ENCODE measurements at places on chromosomes 7 and 10. TPM values are rescaled to one million over a fixed set of nuclear protein-coding genes. Genes with fewer than 3 reads are reported as not detected.
A peak's percentile ranks its signal among the peaks of the same experiment; 100 is the strongest.

DNA sequence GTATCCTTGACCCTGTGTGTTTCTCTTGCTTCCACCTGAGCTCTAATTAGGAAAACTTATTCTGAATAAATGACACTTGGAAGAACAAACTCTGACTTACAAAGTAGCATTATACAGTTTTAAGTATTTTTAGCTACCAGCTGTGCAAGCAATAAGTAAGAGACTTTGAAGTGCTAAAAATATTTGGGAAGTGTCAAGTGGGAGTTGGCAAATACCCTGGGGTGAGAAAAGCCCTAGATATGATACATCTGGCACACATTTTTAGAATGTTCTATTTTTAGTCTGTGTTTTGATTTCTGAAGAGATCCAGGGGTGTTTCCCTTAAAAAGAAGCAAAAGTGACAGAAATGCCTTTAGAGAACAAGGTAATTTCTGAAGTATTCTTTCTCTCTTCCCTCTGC lies 132.7 kb upstream of the TEX47 start:
- no peak for DNase-seq

- DNase-seq: no peak
Observed at GRCh38 chr10:99339077-99339476, 9.9 kb downstream of the CNNM1 start.

- no peak for DNase-seq
Observed at GRCh38 chr10:49009199-49009979, 69.7 kb upstream of the LRRC18 start.

SND1 gene
- total RNA-seq: 54.8 TPM

AMPH gene
- 11.4 TPM for total RNA-seq

TUBAL3 gene
- total RNA-seq: not detected

HOXA4 gene
- total RNA-seq: 0.26 TPM

DNA sequence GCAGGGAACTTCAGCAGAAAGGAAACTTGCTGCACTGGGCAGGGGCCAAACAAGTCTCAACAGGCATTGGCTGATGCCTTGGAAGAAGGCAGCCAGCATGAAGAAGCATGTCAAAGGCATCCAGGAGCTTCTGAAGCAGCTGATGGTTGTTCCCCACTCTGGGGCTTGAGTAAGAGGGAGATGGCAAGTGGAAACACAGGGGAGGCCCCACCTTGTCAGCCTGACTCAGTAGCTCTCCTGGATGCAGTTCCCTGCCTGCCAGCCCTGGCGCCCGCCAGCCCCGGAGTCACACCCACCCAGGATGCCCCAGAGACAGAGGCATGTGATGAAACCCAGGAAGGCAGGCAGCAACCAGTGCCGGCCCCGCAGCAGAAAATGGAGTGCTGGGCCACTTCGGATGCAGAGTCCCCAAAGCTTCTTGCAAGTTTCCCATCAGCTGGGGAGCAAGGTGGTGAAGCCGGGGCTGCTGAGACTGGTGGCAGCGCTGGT lies 96.5 kb downstream of the TACC2 start:
- DNase-seq: no peak

DNMBP gene
- total RNA-seq: 25.9 TPM

- no peak for DNase-seq
Observed at GRCh38 chr7:54788664-54789063, 29.7 kb upstream of the SEC61G start.

PCLO gene
- 0.26 TPM for total RNA-seq

MEOX2 gene
- total RNA-seq: 0.51 TPM

ERVW-1 gene
- not detected for total RNA-seq

GRCh38 chr7:135454060-135454459 lies 55.8 kb downstream of the CNOT4 start:
- no peak for DNase-seq

ZC3HAV1L gene
- total RNA-seq: 73.0 TPM

TEX47 gene
- not detected for total RNA-seq

GRCh38 chr7:17009007-17009719 lies 127.4 kb upstream of the AGR3 start:
- DNase-seq: no peak

GRCh38 chr10:132499367-132499685 lies 38.3 kb upstream of the INPP5A start:
- peak; percentile 13 for DNase-seq

DNA sequence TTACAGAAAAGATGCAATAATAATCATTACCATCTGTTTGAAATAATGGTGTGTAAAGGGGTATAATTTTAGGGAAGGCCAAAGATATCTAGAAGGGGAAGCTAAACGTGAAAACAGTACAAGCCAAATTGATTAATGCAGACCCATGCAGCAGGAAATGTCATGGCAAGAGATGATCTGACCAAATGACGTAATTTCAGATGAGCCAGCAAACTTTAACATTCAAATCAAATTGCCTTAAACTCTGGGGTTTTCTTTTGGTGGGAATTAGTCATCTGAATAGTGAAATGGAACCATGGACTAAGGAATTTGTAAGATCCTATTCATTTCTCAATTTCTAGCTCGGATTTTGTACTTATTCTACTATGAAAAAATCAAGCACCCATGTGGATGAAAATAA lies 21.4 kb upstream of the SCIN start:
- DNase-seq: no peak

LRGUK gene
- total RNA-seq: 0.91 TPM

- DNase-seq: no peak
Observed at GRCh38 chr10:53597835-53598251, 825.3 kb upstream of the MBL2 start.

DNA sequence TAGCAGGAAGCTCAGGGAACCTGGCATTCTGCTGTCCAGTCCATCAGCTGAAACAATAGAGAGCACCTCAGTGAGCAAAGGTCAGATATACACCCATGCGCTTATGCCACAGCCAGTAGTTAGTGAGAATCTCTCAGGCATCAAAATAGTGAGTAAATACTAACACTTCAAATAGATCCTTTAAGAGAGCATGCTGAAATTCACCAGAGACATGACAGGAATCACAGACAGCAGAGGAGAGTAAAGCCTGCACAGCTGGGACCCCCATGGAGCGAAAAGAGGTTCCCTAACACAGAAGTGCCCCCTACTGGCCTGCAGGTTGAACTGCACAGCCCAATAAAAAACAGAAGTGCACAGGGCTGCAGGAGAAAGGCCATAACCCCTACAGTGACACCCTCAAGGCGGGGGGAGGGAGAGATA lies 57.6 kb upstream of the ANTXRL start:
- peak; percentile 1 for DNase-seq

FAM25A gene
- total RNA-seq: not detected

DNA sequence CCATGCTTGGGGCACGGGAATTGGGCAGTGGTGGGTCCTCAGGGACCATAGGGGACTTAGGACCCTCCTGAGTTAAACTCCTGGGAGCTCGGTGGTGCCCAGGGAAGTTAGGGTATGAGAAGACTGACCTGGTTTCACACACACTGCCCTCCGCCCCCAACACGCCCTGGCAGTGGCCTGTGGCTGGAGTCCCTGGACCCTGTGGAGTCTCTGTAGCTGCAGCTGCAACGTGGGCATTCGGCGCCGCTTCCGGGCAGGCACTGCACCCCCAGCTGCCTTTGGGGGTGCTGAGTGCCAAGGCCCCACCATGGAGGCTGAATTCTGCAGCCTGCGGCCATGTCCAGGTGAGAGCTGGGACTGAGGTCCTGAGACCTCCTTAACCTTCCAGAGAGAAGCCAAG lies 29.9 kb upstream of the ZNF862 start:
- no peak for DNase-seq

DNA sequence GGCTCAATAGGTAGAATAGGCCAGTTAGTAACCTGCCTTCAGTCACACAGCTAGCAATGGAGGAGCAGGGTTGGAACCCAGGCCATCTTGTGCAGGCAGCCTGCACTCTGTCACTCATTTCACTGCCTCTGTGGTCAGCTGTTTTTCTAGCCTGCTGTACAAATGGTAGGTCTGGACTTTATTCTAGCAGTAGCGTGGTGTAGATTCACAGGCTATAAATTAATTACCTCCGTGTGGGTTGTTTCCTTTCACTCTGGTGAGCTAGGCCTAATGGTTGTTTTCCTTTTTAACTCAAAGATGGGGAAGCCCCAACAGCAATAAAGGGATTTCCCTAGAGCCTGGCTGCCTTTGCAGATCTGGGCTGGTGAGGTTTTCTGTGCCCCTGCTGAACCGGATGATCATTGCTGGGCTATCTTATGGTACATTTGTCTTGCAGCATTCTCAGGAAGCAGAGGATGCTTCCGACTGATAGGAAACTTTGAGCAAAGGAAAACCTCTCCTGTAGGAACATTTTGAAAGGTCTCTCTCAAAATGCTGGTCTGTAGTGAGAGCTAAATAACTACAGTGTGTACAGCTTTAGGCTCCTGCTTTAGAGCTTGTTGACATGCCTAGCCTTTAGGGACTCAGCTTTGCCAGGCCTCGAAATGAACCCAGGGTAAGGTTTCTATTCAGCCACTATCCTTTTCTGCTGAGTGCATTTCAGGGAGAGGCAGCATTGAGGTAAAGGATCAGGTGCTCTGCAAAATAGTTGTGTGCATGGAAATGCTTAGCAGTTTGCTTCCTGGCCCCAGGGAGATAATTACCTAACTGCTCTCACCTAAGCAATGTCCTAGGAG lies 157.4 kb downstream of the ST7 start:
- no peak for DNase-seq

GRCh38 chr10:132615341-132616169 lies 78.0 kb downstream of the INPP5A start:
- DNase-seq: no peak

- no peak for DNase-seq
Observed at GRCh38 chr7:140624392-140625191, 16.0 kb downstream of the DENND2A start.

CFAP70 gene
- total RNA-seq: 11.3 TPM

EPC1 gene
- total RNA-seq: 61.0 TPM

- DNase-seq: no peak
Observed at GRCh38 chr7:35849158-35849831, 48.4 kb downstream of the SEPTIN7 start.

- no peak for DNase-seq
Observed at GRCh38 chr10:26527018-26527417, 88.9 kb downstream of the APBB1IP start.

DNA sequence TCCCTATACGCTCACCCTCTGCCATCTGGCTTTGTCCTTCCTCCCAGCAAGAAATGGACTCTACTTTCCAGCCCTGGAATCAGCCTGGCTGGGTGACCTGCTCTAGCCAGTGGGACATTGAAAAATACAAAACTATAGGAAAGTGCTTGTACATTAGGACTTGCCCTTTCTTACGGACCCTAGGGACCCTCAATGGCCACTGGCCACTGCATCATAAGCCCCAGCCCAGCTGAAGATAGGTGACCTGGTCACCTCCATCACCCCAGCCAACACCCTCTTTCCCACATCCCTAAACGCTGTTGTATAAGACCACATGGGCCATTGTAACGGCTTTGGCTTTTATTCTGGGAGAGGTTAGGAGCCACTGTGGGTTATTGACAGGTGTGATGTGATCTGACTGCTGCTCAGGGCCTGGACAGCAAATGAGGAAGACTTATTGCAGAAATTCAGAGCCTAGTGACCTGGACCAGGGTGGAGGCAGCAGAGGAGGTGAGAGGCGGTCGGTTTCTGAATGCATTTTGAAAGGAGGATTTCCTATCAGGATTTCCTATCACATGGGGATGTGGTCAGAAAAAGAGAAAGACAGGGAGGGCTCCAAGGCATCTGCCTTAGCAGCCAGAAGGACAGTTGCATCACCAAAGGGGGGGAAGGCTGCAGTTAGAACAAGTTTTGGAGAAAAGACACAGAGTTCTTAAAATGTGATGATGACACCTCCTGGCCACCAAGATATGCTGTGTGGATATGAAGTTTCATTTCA lies 2.2 kb upstream of the LMBR1 start:
- no peak for DNase-seq

KAZALD1 gene
- total RNA-seq: 0.26 TPM

- no peak for DNase-seq
Observed at GRCh38 chr10:115417585-115418265, 324.6 kb downstream of the ATRNL1 start.

OR13A1 gene
- total RNA-seq: not detected

- DNase-seq: no peak
Observed at GRCh38 chr7:74671602-74672001, 14.1 kb downstream of the GTF2I start.

STEAP2 gene
- total RNA-seq: 18.0 TPM

- no peak for DNase-seq
Observed at GRCh38 chr10:91495402-91495801, 85.3 kb downstream of the HECTD2 start.

GCC1 gene
- total RNA-seq: 15.6 TPM

LRCH4 gene
- 39.9 TPM for total RNA-seq

NRAP gene
- total RNA-seq: not detected

RNF133 gene
- total RNA-seq: 6.9 TPM

DNA sequence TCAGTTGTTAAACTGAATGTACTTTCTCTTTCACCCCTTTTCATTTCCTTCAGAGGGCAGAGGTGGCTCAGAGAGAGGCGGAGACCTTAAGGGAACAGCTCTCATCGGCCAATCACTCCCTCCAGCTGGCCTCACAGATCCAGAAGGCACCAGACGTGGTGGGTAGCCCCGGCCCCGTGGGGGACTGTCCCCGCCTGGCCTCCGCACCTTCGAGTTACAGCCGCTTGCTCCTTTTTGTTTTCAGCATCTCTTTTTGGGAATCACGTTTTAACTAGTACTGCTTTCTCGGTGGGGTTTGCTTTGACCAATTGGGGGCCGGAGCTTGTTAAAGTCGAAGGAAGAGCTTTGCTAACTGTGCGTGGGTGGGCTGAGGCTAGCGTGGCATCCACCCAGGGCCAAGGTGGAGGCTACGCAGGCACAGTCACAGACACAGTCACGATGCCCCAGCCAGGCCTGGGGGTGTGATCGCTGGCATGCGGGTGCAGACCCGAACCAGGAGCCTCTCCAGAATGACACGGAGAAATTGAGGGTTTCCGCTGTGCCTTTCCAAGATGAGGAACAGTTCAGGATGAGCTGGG lies 116.2 kb upstream of the SH2B2 start:
- DNase-seq: no peak

GRCh38 chr7:106766551-106766950 lies 98.5 kb upstream of the PIK3CG start:
- no peak for DNase-seq

GRCh38 chr10:47123716-47124288 lies 176.2 kb upstream of the GDF10 start:
- DNase-seq: no peak

SLC29A4 gene
- 5.0 TPM for total RNA-seq

GPR141 gene
- 0.58 TPM for total RNA-seq

DNA sequence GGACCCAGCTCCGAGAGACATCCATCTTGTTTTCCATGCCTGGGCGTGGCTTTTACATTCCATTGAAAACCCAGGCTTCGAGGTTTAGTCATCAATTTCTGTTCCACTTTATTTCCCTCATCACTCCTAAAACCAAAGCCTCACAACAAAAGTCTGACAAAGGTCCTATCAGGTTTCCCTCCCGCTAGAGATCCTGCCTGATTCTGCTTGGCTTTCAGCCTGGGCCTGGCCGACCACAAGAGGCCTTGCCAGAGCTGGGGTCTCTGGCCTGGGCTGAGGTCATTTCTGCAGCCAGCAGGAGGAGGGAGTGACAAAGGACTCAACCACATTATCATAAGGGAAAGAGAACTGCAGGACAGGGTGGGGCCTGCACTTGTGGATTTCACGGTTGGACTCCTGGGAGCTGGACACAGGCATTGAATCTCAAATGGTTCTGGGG lies 167.0 kb downstream of the FANK1 start:
- no peak for DNase-seq

- DNase-seq: no peak
Observed at GRCh38 chr7:151717918-151718317, 159.0 kb downstream of the PRKAG2 start.

GRCh38 chr7:1024331-1024841 lies 20.0 kb upstream of the GPR146 start:
- no peak for DNase-seq

TAC1 gene
- total RNA-seq: 0.61 TPM

GRCh38 chr7:105278973-105279687 lies 109.6 kb downstream of the SRPK2 start:
- no peak for DNase-seq

UCN3 gene
- not detected for total RNA-seq

GRCh38 chr7:157875230-157876179 lies 538.7 kb downstream of the DNAJB6 start:
- DNase-seq: no peak
